ENCODE measurements at places on chromosomes 5 and 9.

DNA sequence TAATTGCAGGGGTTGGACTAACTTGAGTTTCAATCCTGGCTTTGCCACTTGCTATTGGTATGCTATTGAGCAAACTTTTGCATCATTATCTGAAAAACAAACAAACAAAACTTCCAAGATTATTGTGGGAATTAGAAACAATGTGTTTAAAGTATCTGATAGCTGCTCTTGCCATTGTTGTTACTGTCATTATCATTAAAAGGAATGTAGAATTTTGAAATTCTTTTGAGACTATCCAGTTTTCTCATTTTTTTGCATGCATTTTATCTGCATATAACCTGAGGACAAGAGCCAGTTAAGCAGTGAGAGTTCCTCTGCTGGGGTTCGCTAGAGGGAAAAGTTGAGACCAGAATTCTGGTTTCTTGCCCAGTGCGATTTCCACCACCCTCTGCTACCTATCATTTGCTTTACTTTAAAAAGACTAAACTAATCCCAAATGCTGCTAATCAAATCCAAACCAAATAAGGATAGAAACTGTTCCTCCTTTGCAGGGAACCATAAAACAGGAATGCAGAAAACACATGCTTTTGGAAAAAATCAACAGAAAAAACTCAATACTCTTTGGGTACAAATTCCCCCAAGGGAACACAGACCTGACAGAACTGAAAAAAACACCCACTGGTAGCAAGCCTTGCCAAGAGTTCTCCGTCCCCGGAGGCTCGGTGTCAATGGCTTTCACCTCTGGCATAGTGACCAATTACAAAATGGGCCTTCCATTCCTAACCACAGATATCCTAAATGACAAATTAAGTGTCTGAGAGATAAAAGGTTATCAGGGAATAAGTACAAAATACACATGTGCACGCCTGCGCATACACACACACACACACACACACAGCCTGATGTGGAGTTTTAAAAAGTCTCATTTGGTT lies 373.7 kb downstream of the ARL15 start:
- no peak for DNase-seq

- no peak for DNase-seq
These were observed 89.5 kb upstream of the ZBTB43 start for GRCh38 chr9:126715382-126715781.

DNA sequence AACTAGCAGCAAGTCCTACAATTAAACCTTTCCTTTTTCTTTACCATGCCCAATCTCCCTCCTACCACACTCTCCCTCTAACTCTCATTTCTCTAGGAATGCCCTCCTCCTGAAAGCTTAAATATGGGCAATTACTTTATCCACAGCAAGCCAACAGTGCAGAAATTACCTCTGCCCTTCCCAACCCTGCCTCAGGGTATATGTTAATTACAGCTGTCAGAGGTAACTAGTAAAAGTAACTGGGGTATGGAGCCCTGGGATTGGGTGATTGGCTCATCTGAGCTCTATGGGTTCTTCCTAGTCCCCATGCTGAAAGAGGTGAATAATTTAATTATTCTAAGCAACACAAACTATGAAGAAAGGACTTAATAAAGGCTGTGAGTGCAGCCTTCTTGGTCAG lies 478.9 kb upstream of the NMUR2 start:
- no peak for DNase-seq

GRCh38 chr5:158903006-158903405 lies 196.7 kb downstream of the EBF1 start:
- no peak for DNase-seq

DNA sequence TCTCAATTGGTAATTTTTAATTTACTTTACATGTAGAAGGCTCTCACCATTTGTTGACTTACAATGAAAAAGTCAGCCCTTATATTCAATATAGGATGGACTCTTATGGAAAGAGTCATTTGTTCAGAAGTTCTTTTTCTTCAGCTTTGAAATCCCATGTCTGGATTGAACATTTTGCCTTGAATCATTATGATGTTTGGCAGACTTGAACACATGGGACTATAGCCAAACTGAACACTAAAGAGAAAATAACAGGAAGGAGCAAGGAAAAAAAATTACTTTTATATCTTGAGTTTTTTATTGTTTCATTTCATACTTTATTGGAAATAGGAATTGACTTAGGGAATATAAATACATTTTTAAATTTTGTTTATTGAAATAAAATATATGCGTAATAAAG lies 1503.0 kb downstream of the EFNA5 start:
- no peak for DNase-seq

- DNase-seq: no peak
These were observed 57.7 kb downstream of the MTMR12 start for GRCh38 chr5:32254881-32255539.

- DNase-seq: no peak
These were observed 422.3 kb downstream of the SPATA31D1 start for GRCh38 chr9:82410866-82411265.

DNA sequence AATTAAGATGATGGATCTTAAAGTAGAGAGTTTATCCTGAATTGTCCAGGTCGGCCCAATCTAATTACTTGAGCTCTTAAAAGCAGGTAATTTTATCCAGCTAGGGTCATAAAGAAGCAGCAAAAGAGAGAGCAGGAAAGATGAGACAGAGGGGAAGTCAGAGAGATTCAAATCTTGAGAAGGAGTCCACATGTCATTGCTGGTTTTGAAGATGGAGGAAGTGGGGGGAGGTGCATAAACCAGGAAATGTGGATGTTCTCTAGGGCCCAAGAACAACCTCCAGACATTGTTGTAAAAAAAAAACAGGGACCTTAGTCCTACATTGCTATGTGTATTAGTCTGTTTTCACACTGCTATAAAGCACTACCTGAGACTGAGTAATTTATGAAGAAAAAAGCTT lies 66.4 kb downstream of the SLCO4C1 start:
- no peak for DNase-seq

DNA sequence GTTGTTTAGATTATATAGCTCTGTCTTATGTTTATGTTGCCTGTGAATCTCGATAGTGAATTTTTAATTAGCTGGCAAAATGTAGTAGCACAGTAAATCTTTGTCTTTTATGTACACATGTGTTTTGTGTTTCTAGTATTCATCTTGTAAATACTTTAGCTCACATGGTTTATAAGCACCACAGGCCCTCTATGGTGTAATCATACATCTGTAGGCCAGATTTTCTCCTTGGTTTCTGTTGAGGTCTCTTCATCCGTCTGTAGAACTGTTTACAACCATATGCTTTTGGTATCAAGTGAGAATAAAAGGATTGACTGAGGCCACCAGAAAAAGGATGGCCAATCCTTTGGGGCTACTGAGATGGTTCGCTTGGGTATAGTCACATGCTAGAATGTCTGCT lies 45.0 kb downstream of the PRR16 start:
- DNase-seq: no peak

DNA sequence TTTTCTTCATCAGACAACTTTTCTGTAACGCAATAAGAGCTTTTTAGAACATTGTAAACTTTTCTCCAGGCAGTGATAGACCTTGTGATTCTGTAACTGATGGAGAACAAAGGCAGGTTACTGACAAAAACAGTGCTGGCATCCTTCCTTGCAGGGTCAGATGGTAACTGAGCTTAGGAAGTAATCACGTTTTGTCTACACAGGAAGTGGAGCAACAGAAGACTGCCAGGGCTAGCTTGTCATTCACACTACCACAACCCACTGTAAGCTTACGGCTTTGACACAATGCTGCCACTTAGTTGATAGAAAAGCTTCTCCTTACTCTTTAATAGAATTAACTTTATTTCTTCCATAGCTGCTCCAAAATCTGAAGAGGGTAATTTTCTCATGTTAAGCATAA lies 46.8 kb downstream of the FBN2 start:
- no peak for DNase-seq

DNA sequence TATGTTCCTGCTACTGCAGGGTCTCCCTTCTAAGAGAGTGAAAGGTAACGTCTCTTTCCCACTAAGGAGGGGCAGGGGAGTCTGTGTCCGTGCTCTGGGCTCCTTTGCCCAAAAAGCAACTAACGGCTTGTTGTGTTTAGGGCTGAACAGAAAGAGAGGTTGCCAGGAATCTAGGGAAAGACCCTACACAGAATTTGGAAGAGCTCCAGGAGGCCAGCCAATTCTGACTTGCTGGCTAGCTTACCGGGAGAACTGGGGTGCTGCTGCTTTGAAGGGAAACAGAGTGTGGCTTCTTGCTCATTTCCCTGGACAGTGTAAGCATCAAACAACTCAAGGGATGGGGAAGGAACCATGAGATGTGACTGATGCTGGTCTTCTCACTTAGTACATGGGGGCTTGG lies 176.1 kb downstream of the GADD45G start:
- DNase-seq: no peak

DNA sequence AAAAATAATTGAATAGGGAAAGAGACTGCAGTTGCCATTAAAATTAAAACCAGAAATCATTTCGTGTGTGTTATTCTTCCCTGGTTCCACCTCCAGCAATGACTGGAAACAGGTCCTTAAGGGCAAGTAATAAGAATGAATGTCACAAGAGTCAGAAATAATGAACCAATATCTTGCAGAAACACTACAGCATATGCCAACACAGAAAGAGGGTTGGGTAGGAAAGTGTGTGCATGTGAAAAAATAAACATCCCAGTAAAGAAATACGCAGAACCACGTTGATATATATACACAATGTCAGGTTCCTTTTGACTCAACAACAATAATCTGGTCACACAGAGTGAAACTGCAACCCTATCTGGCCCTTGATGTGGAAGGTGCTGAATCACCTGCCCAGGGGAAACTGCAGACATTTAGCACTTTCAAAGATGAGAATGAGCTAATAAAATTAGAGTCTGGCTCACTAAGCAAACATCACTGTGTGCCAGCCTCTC lies 15.0 kb downstream of the HMHB1 start:
- no peak for DNase-seq

DNA sequence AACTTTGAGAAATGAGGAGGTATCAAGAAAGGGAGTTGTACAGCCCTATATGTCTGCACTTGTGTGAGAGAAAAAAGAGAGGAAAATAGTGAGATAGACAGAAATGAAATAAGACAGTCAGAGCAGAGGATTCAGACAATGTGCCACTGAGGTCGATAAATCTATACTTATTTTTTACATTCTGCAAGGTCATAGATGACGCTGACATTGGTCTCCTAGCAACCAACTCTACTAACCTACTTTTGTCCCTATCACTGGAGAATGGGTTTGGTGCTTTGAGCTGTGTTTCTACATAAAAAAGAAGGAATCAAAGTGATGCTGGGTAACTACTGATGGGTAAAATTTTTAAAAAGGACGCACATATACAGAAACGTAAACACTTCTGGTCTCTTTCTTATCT lies 573.3 kb upstream of the RORB start:
- DNase-seq: no peak

- no peak for DNase-seq
These were observed 28.1 kb upstream of the F2RL1 start for GRCh38 chr5:76790632-76791290.

Data from RWPE2 (cell line).